ENCODE measurements at places on chromosomes 11 and 22. TPM values are rescaled to one million over a fixed set of nuclear protein-coding genes. Genes with fewer than 3 reads are reported as not detected.
A peak's percentile ranks its signal among the peaks of the same experiment; 100 is the strongest.

The FAR1 gene
- 58.2 TPM for total RNA-seq

The CDCA5 gene
- total RNA-seq: 95.1 TPM

The NCF4 gene
- total RNA-seq: 12.3 TPM

The ZW10 gene
- total RNA-seq: 24.2 TPM

The C22orf42 gene
- total RNA-seq: not detected

The GLB1L3 gene
- total RNA-seq: 17.0 TPM

The SLC37A2 gene
- 0.07 TPM for total RNA-seq

DNA sequence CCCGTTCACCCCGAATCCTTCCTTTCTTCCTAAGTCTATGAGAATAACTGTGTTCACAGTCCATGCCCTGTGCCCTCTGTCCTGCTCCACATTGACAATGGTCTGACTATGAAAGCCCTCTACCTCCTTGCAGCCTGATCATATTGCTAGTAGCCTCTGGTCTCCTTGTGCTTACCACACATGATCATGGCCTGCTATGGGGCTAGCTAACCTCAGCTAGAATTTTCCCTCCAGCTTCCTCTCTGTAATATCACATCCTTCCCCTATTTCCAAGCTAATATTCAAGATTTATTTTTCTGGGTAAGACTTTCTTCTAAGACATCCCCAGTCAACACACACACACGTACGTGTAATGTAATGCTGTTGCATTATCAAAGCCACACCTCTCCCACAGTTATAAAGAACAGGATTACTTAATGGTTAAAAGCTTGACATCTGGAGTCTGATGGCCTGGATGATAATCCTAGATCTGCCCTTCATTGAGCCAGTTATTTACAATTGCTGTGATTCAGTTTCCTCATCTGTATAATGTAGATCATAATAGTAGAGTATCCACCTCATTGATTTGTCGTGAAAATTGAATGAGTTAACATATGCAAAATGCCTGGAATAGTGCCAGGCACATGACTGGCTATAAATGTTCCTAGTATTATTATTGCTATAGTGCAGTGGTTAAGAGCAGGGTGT lies 214.4 kb upstream of the BLID start:
- H3K36me3 ChIP-seq: no peaks in the 10 kb centered on the region
- no peak overlapping the region for H3K27ac ChIP-seq
- no peak for DNase-seq
- no peaks in the 10 kb centered on the region for H3K4me1 ChIP-seq
- no peak overlapping the region for H3K4me3 ChIP-seq
- H3K27me3 ChIP-seq: no peaks in the 10 kb centered on the region

DNA sequence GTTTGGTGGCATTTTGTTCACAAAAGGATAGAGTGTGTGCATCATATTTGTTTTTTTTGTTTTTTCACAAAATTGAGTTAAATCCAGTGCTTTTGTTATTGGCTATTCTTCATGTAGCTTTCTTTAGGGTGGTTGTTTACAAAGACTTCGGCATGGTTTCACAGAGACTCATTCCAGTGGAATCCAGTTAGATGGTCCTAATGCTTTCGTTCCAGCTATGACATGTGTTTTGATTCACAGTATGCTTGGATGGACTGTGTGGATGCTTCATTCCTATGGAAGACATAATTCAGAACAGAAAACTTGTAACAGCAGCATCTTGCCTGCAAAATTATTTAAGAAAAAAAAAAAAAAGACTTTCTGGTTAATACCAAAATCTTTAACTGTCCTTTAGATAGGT lies 97.9 kb downstream of the PDHX start:
- DNase-seq: peak; percentile 49

GRCh38 chr11:96050435-96051182 lies 126.7 kb upstream of the MTMR2 start:
- no peaks in the 10 kb centered on the region for H3K27me3 ChIP-seq
- no peak overlapping the region for H3K27ac ChIP-seq
- H3K4me3 ChIP-seq: no peak overlapping the region
- H3K4me1 ChIP-seq: peaks cover 29% of the 10 kb centered on the region

- H3K36me3 ChIP-seq: peaks cover 29% of the 10 kb centered on the region
- no peak for DNase-seq
- H3K4me3 ChIP-seq: no peak overlapping the region
- H3K27me3 ChIP-seq: no peaks in the 10 kb centered on the region
- no peaks in the 10 kb centered on the region for H3K4me1 ChIP-seq
Measured at GRCh38 chr11:73397468-73398131, 21.4 kb downstream of the RELT start.

DNA sequence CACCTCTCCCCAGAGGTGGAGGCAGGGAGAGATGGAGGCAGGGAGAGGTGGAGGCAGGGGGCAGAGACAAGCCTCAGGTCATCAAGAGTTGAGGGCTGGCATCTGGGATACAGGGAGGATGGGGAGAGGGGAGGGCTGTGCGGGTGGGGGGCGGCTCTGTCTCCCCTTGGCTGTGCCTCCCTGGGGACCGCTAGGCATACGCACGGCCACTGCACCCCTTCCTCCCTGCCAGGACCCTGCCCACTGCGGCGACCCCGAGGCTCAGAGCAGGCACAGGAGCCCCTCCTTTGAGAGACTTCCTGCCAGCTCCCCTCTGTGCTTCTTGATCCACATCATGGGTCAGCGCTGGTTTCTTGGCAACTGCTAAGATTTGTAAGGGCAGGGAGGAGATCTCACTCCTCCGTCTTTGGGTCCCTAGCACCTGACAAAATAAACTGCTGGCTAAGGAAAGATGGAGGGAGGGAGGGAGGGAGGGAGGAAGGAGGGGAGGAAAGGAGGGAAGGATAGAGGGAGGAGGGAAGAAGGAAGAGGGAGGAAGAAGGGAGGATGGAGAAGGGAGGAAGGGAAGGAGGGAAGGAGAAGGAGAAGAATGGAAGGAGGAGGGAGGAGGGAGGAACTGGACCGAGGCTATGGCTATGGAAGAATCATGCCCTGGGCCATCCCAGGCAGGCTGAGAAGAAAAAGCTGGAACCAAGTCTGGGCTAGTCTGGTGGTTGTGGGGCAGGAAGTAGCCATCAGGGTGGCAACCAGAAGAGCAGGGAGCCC lies 18.5 kb downstream of the PRR33 start:
- H3K27me3 ChIP-seq: no peaks in the 10 kb centered on the region
- H3K4me3 ChIP-seq: no peak overlapping the region
- peak overlapping the region; percentile 45 for H3K27ac ChIP-seq
- peaks cover 30% of the 10 kb centered on the region for H3K4me1 ChIP-seq
- H3K36me3 ChIP-seq: peaks cover 13% of the 10 kb centered on the region

DNA sequence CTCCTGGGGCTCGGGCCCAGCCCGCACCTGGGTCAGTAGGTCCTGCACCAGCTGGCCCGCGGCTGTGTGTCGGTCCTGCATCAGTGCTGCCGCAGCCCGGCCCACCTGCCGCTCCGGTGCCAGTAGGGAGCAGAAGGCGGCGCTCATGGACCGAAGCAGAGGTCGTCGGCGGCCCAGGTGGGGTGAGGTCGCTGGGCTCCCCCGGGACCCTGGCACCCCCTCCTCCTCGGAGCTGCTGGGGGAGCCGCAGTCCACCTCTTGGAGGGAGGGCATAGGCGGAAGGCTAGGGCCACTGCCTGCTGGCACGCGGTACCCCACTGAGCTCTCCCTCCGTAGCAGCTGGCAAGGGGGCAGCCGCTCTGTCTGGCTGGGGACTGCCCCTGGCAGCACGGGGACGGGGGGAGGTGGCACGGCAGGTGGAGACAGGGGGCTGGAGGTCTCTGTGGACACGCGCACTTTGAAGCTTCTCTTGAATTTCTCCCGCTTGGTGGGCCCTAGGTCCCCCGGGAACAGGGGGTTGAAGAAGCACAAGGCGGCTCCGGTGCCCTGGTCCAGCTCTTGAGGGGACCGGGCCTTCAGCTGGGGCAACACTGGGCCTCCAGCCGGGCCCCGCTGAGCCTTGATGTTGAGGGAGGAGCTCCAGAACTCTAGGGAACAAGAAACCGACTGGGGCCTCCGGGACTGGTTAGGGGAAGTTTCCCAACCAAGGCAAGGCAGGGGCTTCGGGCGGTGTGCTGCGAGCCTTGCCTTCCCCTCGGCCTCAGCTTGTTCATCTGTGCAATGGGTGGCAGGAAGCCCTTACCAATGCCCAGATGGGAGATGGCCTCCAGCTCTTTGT lies 1.4 kb downstream of the RIN1 start:
- peaks cover 12% of the 10 kb centered on the region for H3K36me3 ChIP-seq
- H3K4me1 ChIP-seq: peaks cover 17% of the 10 kb centered on the region
- peak overlapping the region; percentile 34 for H3K4me3 ChIP-seq
- H3K27ac ChIP-seq: no peak overlapping the region

DNA sequence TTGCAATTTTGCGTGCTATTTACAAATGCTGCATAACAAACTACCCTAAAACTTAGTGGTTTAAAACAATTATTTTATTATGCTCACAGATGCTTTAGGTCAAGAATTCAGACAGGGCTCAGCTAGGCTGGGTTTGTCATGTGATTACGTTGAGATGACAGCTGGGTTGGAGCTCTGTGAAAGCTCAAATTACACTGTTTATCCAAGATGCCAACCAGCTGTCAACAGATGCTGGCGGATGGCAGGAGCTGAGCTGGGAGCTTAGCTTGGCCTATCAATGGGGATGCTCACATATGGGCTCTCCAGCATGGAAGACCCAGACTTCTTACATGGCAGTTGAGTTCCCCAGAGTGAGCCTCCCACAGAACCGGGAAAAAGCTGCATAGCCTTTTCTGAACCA lies 62.7 kb downstream of the STK33 start:
- no peaks in the 10 kb centered on the region for H3K4me1 ChIP-seq
- H3K4me3 ChIP-seq: no peak overlapping the region
- peaks cover 4% of the 10 kb centered on the region for H3K27me3 ChIP-seq
- no peaks in the 10 kb centered on the region for H3K36me3 ChIP-seq
- no peak overlapping the region for H3K27ac ChIP-seq

DNA sequence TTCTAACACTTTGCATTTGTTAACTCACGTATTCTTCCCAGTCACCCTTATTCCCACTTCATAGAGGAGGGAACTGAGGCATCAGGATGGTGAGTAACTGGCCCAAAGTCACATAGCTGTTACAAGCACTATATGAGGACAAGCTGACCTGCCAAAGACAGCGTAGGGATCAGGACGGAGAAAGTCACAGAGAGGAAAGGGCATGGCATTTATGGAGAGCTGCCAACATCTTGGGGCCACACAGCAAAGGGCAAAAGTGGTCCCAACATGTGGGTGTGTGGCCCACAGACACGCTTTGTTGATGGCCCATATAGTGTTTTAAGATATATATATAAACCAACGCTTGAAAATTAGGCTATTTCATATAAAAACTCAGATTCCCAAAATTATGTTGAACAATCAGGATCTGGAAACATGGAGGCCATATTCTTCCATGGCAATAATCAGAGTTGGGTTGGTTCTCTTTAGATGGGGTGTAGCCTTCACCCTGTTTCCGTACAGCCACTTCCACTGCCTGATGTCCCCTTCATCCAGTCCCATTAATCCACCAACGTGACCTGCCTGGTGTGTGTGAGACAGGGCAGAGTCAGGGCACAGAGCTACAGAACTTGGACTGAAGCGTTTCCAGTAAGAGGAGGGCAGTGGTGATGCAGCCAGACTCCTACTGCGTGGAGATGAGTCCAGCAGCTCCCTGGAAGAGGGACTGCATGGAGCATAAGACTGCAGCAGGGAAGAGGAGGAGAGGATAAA lies 39.9 kb upstream of the CD5 start:
- H3K4me3 ChIP-seq: peak overlapping the region; percentile 72
- H3K27me3 ChIP-seq: peaks cover 3% of the 10 kb centered on the region
- H3K36me3 ChIP-seq: peaks cover 70% of the 10 kb centered on the region
- DNase-seq: no peak
- H3K27ac ChIP-seq: peak overlapping the region; percentile 91

DNA sequence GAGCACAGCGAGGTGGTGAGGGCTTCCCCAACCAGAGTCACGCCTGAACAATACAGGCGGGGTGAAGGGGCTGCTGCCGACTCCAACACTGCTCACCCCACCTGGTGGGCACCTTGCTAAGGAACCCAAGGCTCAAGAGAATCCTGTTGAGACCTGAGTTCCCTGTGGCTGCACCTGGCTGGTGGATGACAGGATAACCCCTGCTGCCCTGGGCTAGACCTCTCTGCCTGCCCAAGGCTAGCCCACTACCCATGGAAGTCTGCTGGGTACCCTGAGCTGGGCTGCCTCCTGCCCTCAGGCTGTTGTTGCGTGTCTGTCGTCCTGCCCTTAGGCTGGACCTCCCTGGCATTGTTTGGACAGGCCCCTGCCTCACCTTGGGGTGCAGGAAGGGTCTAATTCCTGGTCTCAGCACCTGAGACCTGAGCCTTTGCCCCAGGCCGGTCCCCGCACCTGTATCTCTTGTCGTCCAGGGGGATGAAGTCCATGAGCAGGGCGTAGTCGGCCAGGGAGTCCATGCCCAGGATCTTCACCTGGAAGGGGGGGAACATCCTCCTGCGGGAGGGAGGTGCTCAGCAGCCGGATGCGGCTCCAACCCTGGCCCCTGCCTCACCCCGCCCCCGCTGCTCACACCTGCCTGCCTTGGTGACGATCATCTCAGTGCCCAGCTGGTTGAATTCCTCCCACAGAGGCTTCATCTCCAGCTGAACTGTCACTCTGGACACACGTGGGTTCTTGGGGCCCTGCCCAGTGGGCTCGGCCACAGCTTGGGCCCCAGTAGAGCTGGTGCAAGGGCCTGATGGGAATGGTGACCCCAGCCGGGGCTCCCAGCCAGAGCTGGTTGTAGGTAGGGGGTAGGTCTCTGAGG lies 4.9 kb upstream of the NUDT8 start:
- no peaks in the 10 kb centered on the region for H3K27me3 ChIP-seq
- H3K4me1 ChIP-seq: peaks cover 9% of the 10 kb centered on the region
- no peak overlapping the region for H3K27ac ChIP-seq
- H3K36me3 ChIP-seq: no peaks in the 10 kb centered on the region
- H3K4me3 ChIP-seq: no peak overlapping the region

GRCh38 chr22:17855572-17856290 lies 81.5 kb upstream of the BID start:
- H3K27ac ChIP-seq: no peak overlapping the region
- no peak for DNase-seq
- H3K36me3 ChIP-seq: no peaks in the 10 kb centered on the region
- no peaks in the 10 kb centered on the region for H3K4me1 ChIP-seq
- no peaks in the 10 kb centered on the region for H3K27me3 ChIP-seq
- no peak overlapping the region for H3K4me3 ChIP-seq
